ENCODE measurements at places on chromosomes 2 and 18.

DNA sequence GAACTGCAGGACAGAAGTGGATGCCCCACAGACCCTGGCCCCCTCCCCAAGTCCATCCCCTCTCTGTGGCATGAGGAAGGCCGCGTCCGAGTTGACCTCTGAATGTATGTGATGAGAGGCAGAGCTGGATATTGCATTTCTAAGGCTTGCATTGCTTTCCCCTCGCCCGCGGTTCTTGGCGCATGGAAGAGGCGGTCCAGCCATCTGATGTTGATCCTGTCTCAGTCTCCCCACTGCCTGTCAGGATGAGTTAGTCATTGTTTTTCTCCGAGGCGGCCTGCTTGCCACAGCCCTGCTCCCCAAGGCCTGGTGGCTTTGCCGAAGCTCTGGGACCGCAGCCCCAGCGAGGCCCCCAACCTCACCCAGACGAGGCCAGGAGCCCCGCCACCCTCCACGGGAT, 88.6 kb downstream of the SMAD7 start:
- DNase-seq, result no peak

- DNase-seq, result no peak
Measured at GRCh38 chr2:45046786-45047185, 37.5 kb upstream of the SIX2 start.

GRCh38 chr2:105437708-105438103, 38.9 kb upstream of the FHL2 start:
- DNase-seq, result no peak

- no peak for DNase-seq
Measured at GRCh38 chr2:2699121-2699505, 368.0 kb upstream of the MYT1L start.

DNA sequence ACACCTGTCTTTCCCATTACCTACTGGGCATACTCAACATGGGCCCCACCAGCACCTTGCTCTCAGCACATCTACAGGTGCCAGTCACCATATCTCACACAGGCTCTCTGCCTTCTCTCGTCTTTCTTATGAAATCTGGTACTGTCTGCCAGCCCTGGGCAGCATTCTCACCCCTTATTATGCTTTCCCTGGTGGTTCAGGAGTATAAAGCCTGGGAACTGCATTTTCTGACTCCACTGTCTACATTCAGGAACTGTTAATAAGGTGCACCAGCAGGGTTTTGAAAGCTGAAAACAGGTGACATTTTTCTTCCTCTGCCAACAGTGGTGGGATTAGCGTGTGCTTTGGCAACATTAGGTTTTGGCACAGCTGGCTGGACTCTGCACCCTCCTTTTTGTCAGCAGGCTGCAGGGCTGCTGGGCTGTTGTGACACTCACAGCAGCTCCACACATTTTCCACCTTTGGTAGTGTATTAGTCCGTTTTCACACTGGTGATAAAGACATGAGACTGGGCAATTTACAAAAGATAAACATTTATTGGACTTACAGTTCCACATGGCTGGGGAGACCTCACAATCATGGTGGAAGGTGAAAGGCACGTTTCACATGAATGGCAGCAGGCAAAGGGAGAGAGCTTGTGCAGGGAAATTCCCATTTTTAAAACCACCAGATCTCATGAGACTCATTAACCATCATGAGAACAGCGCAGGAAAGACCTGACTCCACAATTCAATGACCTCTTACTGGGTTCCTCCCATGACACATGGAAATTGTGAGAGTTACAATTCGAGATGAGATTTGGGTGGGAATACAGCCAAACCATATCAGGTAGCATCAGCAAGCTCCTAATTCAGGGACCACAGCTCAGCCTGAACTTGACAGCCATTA, 343.1 kb upstream of the LYPD1 start:
- DNase-seq, result no peak

DNA sequence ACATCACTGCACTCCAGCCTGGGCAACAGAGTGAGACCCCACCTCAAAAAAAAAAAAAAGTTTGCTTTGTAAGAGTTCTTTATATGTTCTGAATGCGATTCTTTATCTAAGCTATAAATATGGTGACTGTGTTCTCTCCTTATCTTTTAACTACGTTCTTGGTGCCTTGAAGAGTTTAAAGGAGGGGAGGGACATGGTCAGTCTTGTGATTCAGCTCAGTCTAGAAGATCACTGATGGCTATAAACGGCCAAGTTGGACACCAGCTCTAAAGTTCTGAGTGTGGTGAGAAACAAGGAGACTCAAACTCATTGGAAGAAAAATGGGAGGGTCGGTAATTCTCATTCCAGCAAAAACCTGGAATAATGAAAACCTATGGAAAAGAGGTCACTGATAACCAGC, 128.4 kb upstream of the SEC11C start:
- no peak for DNase-seq

DNA sequence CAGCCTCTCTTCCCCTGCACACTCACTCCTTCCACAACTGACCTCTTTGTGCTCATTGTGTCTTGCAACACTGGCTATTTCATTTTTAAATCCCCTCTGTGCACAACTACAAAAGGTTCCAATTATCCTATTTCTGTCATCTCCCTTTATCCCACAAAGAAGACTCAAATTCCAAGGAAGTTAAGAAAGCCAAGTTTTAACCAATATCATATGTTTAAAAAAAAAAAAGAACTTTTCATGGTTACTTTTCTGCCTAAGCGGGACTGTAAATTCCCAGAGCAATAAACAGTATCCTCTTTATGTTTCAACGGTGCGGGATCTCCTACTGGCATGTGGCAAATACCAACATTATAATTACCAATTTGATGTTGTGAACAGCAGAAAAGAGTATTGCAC, 83.8 kb downstream of the DOCK10 start:
- DNase-seq, result no peak

GRCh38 chr2:240989451-240990265, 8.8 kb upstream of the SNED1 start:
- no peak for DNase-seq

GRCh38 chr2:84959095-84959565, 11.8 kb upstream of the KCMF1 start:
- DNase-seq, result peak; percentile 54

DNA sequence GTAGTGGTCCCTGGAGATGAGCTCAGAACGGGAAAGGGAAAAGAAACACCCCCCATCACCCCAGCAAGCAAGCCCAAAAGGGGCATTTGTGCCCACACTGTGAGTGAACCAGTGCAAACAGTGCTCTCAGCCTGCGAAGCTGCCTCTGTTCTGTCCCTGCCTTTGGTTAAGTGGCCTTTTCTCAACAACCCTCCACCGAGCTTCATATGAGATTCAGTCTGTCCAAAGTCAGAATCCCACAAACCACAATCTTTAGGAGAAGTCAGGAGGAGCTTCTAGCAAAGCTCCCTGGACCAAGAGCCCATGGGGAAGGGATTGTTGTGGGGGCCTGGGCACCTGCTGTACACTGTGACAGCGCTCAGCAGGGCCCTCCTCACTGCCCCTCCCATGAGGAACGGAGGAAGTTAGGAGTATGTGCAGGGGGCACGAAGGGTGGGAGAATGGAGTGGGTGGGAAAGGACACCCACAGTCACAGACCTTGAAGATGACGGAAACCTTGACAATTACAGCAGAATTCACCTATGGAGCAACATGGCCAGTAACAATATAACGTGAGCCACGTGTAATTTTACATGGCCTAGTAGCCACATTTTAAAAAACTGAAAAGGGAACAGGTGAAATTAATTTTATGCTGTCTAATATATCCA, 119.5 kb downstream of the SMAD7 start:
- DNase-seq, result no peak

DNA sequence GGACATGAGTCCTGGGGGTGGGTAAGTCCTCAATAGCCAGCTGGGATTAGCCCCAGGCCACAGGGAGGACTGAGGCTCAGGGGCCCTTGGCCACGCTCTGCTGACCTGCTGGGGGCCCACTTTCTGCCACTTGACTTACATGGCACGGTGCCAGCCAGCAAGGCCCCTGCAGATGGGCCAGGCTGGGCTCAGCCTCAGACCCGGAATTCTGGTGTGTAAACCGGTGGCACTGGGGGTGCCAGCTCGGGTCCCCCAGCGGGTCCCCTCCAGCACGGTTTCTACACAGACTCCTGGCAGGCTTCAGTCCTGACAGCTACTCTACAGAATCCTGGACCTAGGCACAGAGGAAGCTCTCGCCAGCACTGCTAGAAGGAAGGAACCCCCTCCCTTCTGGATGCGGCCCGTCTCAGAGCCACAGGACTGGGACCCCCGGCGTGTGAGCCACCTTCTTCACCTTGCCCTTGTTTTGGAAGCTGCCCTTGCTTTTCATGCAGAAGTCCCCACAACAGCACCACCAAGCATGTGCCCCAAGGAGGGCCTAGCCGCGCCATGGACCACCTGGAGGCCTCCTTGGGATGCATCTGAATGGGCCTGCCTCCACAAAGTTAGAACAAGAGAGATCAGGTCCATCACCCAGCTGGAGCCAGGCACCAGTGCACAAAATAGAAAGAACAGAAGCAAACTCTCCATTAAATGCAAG, 8.0 kb downstream of the HDAC4 start:
- DNase-seq, result no peak
